Fibroblast of skin of right quadriceps (primary cell): ENCODE measurements at places on chromosomes 2 and 18.

DNA sequence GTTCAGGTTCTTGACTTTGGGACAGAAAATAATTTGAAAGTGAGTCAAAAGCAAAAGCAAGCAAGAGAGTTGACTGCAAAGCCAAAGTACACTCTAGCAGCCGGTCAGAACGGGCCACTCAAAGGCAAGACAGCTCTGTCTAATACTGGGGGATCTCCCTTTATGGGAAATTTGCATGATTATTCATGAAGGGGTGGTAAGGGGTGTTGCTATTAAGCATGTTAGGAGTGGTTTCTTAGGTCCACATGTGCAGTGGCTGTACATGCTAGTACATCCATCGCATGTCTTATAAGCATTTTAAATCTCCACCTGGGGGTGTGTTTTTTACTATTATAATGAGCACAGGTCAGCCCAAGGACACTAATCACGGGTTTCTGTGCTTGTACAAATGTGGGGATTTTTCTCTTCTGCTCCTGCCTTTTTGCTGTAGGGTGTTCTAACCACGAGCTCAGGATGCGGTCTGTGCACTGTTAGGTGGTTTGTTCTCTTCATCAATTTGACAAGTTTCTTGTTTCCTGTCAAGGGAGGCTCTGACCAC lies 60.2 kb upstream of the SPP2 start:
- no peak for DNase-seq

GRCh38 chr2:30985493-30986230 lies 152.6 kb downstream of the GALNT14 start:
- DNase-seq: no peak

DNA sequence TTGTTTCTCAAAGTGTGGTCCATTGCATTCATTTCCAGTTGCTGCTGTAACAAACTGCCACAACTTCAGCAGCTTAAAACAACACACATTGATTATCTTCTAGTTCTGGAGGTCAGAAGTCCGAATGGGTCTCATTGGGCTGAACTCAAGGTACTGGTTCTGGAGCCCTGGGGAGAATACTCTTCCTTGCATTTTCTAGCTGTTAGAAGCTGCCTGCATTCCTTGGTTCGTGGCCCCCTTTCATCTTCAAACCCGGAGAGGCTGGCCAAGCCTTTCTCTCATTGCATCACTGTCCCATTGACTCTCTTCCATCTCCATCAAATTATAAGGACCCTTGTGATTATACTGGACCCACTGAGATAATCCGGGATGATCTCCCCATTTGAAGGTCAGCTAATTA lies 98.1 kb downstream of the SPATS2L start:
- DNase-seq: no peak

- DNase-seq: peak; percentile 10
These were observed 812.8 kb downstream of the LRP1B start for GRCh38 chr2:141317986-141318385.

DNA sequence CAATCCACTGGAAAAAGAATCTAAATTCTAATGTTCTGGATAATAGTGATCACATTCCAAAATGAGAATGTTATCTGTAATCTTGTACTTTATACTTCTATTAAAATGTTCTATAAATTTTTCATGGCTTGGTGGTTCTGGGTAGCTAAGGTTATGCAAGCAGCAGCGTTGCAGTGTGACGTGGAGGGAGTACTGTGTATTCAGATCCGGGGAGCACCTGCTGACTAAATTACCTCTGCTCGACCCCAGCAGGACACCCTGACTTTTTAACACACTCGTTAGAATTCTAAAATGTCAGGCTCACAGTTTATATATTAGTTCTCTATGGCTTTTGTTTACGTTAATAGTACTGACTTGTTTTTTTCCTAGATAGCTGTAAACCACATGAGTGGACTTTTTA lies 13.0 kb downstream of the ATIC start:
- no peak for DNase-seq

DNA sequence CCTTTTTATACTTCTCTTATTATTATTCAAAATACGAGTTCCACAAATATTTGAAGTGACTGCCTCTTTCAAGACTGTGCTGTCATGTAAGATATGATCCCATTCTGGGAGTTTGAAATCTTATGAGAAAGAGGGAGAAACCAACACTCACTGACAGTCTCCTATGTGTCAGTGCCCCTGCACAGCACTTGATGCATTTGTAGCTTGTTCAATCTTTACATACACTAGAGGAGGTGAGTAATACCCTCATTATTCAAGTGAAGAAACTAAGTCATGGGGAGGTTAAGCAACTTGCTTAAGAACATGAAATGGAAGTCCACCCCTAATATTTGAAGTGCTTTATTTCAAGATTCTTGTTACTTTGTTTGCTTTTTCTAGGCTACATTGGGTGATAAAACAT lies 459.5 kb upstream of the FANCL start:
- DNase-seq: no peak

- DNase-seq: no peak
These were observed 441.5 kb upstream of the TNP1 start for GRCh38 chr2:217301142-217301925.

DNA sequence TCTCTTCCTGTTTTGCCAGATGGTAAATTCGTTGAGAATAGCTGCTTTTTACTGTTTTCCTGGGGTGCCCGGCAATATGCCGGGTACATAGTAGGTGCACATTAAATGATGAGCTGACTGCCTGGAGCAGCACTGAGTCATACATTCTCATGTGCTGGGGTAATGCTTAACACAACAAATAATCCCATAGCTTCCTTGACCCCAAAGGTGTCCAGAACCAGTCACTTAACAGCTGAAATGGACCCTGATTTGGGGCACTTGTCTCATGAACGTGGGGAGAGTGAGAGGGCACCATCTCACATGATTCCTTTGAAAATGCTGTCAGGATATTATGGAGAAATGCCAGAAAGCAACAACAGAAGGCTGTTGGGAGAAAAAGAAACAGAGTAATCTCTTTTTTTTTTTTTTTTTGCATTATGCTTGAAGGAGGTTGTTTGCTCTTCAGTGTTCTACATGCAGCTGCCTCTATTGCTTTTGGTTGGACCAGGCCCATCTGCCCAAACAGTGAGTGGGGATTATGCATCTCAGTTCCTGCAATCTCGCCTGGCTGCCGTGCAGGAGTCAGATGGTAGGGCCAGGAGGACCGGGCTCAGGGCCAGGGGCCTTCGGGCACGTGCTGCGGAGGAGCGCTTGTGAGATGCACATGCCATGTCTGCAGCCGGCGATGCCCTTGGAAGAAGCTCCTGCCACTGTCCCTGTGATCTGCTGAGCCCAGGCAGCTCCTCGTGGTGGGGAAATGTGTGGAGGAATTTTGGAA lies 162.1 kb downstream of the SH3RF3 start:
- DNase-seq: peak; percentile 10

GRCh38 chr2:216694826-216695217 lies 527 bp downstream of the IGFBP5 start:
- DNase-seq: no peak

GRCh38 chr2:176156807-176157498 lies at the start of gene HOXD3:
Gene HOXD3 (plus strand): TSS chr2:176157307. CDS start chr2:176169115, 11,808 bp downstream.
- DNase-seq: peak; percentile 51

- no peak for DNase-seq
These were observed 8.6 kb downstream of the SDC1 start for GRCh38 chr2:20216130-20217025.

DNA sequence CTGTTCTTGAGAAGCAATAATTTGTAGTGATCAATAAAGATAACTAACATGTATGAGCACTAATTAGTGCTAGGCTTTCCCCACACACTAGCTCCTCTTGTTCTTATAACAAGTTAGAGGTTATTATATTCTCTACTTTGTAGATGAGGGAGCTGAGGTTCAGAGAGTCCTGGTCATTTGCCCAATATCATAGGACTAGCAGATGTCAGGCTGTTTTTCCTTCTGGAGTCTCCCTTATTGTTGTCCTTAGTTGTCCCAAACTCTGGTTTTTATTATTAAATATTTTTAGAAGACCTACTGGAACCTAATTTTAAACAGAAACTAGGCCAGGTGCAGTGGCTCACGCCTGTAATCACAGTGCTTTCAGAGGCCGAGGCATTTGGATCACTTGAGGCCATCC lies 16.5 kb upstream of the TTC39C start:
- DNase-seq: no peak

DNA sequence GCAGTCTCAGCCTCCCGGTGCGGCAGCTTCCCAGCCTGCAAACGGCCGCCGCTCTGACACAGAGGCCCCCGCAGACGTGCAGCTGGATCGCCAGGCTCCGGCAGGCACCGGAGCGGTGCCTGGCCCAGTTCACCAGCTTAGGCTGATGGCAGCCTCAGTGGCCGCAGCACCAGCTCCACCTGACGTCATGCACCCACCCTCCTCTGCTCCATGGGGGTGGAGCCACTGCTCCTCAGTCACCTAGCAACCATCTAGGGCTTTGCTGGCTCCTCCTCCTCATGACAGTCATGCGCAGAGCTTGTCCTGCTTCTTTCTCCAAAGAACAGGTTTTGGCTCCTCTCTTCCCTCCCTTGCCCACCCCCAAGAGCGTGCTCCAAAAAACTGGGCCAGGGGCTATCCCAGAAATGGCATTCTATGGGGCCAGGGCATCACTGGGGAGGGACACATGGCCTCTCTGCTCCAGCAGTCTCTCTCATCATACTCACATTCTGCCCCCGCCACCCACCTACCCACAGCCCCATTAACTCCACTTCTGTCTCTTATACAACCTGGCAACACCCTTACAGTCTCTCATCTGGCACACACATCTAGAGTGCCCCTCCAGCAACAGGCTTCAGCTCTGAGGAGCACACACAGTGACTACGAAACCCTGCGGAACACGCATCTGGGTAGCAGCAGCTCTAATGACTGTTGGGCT lies 5.5 kb downstream of the DCTN1 start:
- peak; percentile 67 for DNase-seq

GRCh38 chr18:63306249-63306648 lies 13.3 kb downstream of the BCL2 start:
- no peak for DNase-seq

GRCh38 chr18:51197661-51198424 lies at the start of gene MEX3C:
Gene MEX3C (minus strand): TSS chr18:51197681. CDS start chr18:51197320, 361 bp downstream.
- DNase-seq: peak; percentile 99

DNA sequence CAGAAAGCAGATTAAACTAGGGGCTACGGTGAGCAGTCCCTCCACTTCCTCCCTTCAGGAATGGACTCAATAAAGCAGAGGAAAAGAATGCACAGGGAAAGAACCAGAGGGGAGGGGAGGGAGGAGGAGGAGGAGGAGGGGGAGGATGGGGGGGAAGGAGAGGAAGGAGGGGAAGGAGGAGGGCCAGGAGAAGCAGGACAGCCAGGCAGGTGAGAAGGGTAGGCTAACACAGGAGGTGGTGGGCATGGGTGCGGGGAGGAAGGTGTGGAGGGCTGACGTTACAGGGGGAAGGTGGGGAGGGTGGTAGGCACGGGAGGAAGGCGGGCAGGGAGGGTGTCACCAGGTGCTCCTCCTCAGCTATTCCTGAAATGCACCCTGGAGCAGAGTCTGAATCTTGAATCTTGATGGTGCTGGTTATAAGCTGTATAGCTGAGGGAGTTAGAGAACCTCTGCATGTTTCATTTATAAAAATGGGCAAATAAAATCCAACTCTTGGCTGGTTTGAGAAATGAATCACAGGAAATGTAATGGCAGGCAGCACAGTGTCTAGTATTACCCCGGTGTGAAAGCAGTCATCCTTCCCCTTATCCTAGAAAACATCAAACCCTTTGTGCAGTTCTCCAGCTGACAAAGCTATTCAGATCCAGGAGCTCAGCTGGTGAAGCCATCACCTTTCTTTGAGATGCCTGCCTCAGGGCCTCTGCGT lies 3.4 kb downstream of the TMEM18 start:
- DNase-seq: peak; percentile 55

- no peak for DNase-seq
These were observed 186.3 kb downstream of the RIT2 start for GRCh38 chr18:42929181-42929580.

DNA sequence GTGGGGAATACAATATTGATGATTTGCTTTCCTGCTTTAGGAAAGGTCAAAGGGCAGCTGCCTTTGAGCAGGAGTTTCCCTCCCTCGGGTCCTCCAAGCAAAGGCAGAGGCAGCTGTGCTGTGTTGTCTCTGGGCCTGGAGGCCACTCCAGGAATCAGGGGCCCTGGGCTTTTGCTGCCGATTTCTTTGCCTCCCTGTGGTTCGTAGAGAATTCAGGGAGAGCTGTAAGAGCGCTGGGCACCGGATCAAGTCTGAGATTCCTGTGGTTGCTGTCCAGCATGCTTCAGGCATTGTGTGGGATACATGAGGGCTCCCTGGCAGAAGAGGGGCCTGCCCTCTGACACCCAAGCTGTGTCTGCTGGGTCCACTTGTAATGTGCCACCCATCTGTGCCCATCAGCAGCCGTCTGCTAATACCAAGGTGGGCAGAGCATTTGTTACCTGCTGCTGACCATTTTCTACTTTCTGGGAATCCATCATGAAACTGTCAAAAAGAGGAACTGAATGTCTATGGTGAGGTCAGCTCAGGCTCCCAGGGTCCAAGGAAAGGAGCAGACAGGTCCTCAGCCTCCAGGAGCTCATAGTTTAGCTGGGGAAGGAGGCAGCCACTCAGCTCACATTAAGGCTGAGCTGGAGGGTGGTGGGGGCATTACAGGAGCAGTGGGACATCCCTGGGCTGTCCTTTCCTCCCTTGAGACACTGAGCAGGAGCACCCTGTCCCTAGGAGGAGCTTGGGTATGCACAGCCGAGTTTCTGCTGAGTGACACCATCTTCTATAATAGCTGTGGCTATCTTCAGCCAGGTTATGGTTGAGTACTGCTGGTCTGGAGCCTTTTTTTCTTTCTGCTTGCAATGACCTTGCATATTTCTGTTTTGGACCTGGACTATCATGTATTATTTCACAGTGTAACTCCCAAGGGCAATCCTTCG lies 68.5 kb downstream of the CTIF start:
- DNase-seq: peak; percentile 84

GRCh38 chr2:32838949-32839348 lies 107.8 kb upstream of the LTBP1 start:
- DNase-seq: no peak

GRCh38 chr2:78023356-78023755 lies 501.2 kb upstream of the LRRTM4 start:
- no peak for DNase-seq

DNA sequence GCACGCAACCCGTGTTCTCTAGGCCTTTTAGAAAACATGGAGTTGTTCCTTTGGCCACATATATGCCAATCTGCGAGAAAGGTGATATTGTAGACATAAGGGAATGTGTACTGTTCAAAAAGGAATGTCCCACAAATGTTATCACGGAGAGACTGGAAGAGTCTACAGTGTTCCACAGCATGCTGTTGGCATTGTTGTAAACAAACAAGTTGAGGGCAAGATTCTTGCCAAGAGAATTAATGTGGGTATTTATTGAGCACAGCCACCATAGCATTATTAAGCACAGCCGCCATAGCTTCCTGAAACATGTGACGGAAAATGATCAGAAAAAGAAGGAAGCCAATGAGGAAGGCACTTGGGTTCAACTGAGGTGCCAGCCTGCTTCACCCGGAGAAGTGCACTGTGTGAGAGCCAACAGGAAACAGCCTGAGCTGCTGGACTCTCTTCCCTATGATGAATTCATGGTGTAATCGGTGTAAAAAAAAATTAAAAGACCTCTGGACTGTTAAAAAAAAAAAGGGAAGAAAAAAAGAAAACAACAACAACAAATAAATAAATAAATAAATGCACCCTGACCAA lies 29.0 kb upstream of the REL start:
- no peak for DNase-seq
